ENCODE measurements at places on chromosomes 5 and 9.

DNA sequence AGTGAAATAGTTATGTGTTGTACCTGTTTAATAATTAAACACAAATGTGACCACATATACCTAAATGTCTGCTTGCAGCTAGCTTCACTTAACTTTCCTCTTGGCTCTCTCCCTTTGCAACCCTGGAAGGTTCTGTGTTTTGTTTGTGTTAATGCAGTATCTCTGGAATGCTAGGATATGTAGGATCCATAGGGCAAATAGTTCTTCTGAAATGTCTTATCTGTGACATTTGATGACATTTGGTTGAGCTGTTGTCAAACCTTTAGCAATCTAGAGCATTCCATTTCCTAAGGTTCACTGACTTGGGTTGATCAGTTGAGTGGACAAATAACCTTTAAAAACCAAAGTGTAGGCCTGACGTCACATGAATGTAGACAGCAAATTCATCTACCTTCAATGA lies 21.8 kb downstream of the CTNNA1 start:
- no peak for DNase-seq

DNA sequence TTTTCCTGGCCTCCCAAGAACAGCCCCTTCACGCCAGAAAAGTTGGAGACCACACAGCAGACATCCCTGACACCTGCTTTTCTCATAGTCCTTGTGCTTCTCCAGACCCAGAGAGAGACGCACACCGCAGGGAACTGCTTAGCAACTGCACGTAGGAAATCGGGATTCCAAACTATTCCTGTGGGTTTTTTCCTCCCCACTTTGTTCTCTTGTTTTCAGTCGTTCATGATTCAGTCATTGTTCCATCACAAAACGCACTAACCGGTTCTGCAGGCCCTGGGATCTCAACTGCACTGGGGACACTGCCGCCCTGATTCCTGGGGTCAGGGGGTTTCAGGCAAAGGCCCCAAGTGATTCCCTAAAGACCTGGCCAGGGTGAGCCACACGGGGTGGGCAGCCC lies 588.0 kb upstream of the KLF4 start:
- no peak for DNase-seq

DNA sequence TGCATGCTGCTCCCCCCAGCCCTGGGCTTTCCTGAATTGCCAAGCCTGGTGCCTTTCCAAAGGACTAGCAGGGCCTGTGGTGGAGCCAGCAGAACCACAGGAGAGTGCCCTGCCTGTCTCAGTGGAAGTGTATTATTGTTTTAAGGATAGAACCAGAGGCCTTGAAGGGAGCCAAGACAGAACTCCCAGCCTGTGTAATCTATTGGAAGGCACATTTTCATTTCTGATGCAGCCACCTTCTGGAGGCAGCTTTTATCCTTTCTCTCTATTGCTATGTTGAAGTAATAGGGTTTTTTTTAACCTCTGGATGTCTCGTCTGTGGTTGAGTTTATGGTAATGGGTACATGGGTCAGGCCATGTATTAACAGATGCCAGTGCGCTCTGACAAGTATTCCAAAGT lies 29.3 kb downstream of the RNF44 start:
- DNase-seq: no peak

DNA sequence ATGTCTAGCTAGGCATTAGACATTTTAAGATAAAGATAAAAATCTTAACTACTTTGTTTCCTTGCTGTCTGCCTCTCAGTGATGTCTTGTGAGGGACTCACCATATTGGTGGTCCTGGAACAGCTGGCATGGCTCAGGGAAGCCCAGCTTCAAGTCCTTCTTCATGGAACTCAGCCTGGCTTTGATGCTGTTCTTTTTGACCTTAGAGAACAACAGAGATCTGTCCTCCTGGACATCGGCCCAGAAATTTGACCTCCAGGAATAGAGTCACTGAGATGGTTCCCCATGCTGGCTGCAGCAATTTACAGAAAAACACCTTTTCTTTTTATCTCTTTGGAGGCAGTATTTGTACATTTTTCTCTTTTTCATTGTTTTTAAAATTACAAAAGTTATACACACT lies 235.5 kb upstream of the WWC1 start:
- DNase-seq: no peak

DNA sequence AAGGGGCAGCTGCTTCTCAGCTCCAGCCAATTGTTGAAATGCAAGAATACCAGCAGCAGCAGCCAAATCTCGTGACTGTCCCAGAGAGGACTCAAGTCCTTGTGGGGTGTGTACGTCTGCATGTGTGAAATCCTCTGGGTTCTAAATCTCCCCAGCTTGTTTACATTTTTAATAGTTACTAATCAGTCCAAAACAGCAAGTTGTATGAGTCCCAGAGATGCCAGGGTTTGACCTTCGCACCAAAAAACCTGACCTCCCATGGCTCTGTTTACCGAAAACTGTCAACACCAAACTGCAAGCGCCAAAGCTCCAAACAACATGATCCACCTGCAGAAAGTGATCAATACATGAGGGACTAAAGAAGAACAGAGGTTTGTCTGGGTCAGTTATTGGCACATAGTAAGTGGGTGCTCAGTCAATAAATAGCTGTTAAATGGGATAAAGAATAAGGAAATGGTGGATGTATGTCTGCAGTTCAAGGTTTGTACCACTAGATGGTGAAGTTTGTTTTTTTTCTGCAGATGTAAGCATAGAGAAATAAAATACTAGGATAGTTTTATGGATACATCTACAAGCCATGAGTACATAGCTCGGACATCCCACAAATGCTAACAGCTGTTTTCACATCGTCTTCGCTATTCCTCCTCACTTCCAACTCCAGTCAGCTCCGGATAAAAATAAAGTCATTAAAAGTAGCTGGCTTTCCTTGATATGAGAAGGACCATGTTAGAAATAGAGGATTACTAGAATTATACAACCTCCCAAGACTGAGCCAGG lies 85.3 kb upstream of the ADRB2 start:
- no peak for DNase-seq

- no peak for DNase-seq
These were observed 84.5 kb downstream of the PCSK1 start for GRCh38 chr5:96348536-96348935.

- no peak for DNase-seq
These were observed 454.2 kb downstream of the TLE4 start for GRCh38 chr9:80025796-80026520.

Measured in CD4-positive, alpha-beta T cell treated with Interleukin-6 for 4 hours (primary cell).